Tibial nerve (tissue), 4 donors: ENCODE measurements at places on chromosomes 5 and 9.

DNA sequence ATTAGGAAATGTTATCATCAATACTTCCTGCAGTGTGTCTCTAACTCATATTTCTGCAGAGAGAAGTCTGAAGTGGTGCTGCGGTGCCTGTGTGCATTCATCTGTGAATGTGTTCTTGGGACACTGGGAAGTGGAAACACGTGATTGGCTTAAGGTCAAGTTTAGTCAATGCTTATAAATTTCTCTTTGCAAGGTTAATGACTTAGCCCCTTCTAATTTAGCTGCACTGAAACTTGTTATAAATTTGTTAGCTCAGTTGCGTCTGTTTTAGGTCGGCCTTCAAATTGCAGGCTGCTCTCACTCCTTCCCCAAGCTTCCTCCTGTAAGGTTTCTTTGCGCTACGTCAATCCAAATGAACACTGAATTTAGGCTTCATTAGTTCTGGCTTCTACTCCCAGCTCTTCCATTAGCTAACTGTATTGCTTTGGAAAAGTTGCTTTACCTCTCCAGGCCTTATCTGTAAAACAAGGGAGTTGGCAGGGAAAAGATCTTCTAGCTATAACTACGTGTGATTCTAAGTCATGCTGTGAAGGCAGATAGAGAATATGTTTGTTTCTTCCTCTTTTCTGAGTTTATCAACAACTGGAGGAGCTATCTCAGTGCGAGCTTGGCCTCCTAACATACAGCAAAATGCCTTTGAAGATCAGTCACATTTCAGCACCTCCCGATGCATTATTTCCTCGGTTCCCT is 341.8 kb downstream of the NFIB start:
- DNase-seq, result no peak

- DNase-seq, result no peak
Measured at GRCh38 chr5:84647581-84647980, 262.9 kb upstream of the EDIL3 start.

DNA sequence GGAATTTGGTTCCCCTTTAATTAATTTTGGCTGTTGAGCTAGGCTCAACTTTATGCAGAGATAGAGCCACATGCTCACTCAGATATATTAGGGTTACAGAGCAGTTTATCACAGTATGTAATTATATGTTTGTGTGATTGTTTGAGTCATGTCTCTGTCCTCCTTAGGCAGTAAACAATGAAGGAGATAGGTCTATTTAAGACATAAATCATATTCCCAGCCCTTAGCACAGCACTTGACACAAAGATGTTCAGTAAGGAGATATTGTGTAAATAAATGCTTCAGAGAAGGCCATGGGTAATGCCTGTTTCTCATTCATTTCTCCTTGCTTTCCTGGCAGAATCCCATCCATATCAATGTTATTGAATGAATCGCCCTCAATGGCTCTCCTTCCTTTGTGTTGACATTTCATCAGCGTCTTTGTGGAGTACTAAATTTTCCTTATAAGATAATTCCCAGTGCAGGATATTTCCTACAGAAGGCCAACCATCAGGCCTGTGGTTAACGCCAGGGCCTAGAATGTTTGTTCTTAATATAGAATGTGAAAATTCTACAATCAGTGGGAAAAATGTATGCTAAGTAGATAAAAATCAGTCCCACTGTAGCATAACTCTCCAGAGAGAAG is 408.0 kb downstream of the EBF1 start:
- DNase-seq, result no peak

DNA sequence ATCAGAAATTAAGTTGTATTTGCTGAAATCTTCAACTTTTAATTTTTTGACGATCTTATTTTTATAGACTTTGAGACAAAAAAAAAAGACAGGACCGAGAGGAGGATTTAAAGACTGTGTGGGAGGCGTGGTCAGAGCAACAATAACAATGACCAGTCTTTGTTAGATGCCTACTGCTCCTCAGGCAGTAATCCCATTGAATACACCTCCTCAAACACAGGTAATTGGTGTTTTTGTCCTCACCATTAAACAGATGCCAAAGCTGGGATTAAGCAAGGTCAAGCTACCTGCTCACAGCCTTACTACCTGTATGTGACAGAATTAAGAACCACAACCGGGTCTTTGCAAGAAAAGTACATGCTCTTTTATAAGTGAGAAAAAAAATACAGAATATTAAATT is 233.3 kb upstream of the GRAMD2B start:
- DNase-seq, result no peak

GRCh38 chr5:54388409-54388808 is 67.1 kb upstream of the HSPB3 start:
- DNase-seq, result no peak
